GM04504 (cell line): ENCODE measurements at places on chromosomes 7 and 10.

- no peak for DNase-seq
Measured at GRCh38 chr10:35486297-35486990, 118.7 kb upstream of the GJD4 start.

GRCh38 chr7:103343332-103343731 is 1.2 kb downstream of the DNAJC2 start:
- DNase-seq, result no peak

DNA sequence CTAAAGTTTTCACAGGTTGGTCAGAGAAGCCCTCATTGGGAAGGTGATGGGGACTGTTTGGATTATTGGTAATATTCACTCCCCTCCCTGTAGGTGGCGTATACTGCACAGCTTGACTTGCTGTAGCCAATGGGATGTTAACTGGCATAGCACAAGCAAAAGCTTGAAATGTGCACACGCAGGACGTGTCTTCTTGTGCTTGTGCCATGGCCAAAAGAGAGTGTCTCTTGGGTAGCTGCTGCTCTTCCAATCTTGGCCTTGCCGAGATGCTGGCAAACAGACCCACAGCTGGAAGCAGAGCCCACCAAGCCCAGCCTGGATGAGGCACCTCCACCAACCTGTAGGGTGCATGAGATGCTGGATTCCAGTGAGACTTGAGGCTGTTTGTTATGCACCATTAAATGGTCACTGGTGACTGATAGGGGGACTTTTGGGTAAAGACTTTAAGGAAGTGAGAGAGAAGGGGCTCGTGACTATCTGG is 266.0 kb downstream of the GRID1 start:
- no peak for DNase-seq

- peak; percentile 56 for DNase-seq
Measured at GRCh38 chr10:3226960-3227744, 54.6 kb upstream of the PITRM1 start.

DNA sequence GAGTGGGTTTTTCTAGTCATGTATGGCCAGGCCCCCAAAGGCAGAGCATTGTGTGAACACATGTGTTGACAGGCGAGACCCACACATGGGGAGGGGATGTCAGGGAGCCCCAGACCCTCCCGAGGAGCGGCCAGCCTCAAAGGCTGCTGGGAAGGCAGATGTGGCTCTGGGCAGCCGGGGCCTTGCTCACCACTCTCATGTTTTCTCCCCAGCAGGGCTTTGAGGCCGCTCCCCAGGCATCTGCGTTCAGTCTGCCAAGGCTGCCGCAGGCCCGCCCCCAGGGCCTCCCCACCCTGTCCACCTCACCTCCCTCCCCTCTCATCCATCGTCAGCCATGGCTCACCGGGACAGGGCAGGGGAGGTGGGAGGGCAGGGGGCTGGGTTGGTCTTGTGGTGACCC is 16.6 kb upstream of the VSIR start:
- DNase-seq, result no peak

GRCh38 chr7:128458956-128459355 is 3.3 kb downstream of the HILPDA start:
- DNase-seq, result no peak

- no peak for DNase-seq
Measured at GRCh38 chr7:56062382-56062781, 1.7 kb upstream of the SUMF2 start.

DNA sequence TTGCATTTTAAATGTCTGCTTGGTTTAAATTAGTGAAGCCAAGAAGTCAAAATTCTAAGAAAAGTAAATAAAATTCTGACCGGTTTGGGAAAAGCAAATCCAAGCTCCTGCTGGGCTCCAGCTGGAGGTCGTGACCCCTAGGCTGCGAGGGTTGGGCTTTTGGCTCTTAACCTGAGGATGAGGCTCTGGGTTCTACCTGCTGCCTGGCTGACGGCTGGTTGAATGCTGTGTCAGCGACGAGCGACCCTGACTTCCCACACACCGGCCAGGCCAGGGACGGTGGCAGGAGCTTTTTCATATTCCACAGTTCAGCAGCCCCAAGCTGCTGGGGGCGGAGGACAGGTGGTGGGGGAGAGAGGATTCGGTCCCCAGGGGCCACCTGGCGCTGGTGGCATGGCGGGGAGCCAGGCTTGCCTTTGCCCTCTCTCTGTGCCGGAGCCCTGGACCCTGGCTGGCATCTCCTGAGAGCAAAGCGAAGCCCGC is 843 bp upstream of the PLPP4 start:
- no peak for DNase-seq

- DNase-seq, result peak; percentile 50
Measured at GRCh38 chr7:80284855-80285254, 150.2 kb downstream of the GNAI1 start.

GRCh38 chr10:69939061-69939460 is 113.6 kb upstream of the MACROH2A2 start:
- DNase-seq, result no peak

DNA sequence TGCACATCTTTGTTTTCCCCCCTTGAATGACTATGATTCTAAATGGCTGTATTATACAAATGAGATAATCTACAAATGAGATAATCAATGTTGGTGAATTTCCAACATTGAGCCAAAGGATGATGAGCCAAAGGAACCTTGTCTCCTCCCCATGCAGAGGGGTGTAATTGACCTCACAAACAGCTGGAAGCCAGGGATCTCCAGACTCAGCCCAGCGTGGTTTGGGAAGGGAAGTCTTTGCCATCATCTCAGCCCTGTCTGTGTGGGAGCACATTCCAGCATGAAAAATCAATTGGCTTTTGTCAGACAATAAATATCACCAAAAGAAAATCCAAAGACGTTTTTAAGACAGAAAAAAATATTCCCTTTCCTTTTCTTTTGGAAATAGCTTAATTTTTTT is 271.5 kb upstream of the AOAH start:
- DNase-seq, result no peak
